ENCODE measurements at places on chromosomes 2 and 18.
A peak's percentile ranks its signal among the peaks of the same experiment; 100 is the strongest.

DNA sequence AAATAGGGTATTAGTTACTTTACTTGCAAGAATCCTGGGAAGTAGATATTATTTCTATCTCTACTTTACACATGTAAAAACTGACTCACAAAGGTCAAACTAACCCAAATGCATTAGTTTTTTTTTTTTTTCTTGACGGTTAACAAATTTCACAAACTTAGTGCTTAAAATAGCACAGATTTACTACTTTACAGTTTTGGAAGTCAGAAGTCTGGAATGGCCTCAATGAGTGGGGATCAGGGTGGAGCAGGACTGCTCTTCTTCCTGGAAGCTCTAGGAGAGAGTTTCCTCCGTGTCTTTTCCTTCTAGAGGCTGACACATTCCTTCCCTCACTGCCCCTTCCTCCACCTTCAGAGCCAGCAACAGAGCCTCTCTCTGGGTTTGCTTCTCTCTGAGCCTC, 117.2 kb downstream of the COL6A3 start:
- no peak for DNase-seq

DNA sequence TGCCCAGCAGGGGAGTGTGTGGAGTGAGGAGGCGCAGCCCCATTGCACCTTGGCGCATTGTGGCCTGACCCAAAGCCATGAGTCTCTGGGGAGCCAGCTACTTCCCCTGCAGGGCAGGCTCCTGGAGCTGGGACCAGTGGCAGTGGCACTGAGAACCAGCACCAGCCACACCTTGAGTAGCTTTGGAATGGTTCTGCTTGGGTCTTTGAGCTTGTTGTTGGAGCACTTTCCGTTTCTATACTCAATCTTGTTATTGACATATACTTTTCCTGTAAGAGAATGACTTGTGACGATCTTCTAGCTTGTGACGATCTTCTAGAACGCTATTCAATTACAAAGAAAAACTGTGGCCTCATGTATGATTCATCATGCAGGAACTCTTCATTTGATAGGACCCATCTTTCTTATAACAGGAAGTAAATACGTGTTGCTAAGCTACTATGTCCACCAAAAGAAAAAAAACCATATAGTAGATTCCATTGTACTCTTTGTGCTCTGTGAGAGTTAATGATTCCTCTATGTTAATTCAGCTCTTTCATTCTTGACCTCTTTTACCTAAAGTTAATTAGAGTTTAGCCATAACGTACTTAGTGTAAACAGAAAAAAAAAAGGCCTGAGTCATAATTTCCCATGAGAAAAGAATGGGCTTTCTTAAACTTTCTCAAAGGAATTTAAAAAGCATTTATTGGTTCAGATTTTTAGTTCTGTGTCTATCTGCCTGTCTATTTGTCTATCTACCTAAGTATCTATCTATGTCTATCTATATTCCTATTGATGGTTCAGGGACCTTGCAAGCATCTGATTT, 113.1 kb downstream of the GATA6 start:
- DNase-seq = no peak

GRCh38 chr18:77373730-77374445, 124.2 kb downstream of the GALR1 start:
- DNase-seq = no peak

DNA sequence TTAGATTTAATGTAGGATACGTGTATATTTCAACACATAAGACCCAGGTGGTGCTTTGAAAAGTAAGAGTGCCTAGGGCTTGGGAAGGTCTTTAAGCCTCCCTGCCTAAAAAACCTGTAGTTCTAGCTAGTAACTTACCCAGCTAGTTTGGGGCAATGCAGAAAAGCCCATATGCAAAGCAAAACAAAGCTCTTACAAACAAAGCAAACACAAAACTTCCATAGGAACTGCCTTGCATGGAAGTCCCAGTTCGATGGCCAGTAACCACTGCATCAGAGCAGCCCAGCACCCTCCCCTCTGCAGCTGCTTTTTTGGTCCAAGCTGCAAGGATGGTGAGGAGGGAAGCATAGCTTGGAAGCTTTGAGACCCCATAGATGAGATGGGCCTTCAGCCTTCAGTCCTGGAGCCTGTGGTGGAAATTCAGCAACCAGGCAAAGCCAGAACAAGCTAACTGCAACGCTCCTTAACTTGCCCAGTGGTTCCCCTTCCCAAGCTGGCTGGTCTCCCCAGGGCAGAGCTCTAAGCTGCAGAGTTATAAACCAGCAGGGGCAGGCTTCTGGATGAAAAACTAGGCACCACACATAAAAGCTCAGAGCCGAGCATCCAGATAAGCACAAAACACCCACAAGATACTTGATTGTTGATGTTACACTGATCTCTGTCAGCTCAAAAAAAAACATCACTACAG, 16.2 kb downstream of the C2orf76 start:
- no peak for DNase-seq

- no peak for DNase-seq
Observed at GRCh38 chr2:20487392-20488174, 40.7 kb downstream of the RHOB start.

- no peak for DNase-seq
Observed at GRCh38 chr2:72289283-72289682, 141.6 kb upstream of the CYP26B1 start.

- no peak for DNase-seq
Observed at GRCh38 chr2:120313695-120314615, 32.0 kb upstream of the INHBB start.

- DNase-seq = no peak
Observed at GRCh38 chr18:6625481-6625880, 104.0 kb upstream of the ARHGAP28 start.

GRCh38 chr2:158184556-158185343, 83.1 kb downstream of the UPP2 start:
- DNase-seq = no peak

DNA sequence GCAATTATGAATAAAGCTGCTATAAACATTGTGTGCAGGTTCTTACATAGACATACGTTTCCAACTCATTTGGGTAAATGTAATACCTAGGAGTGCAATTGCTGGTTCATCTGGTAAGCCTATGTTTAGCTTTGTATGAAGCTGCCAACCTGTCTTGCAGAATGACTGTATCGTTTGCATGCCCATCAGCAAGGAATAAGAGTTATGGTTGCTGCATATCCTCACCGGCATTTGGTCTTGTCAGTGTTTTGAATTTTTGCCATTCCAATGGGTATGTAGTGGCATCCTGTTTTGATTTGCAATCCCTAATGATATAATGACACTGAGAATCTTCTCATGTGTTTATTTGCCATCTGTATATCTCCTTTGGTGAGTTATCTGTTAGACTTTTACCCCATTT, 20.7 kb downstream of the CCDC150 start:
- DNase-seq = no peak

DNA sequence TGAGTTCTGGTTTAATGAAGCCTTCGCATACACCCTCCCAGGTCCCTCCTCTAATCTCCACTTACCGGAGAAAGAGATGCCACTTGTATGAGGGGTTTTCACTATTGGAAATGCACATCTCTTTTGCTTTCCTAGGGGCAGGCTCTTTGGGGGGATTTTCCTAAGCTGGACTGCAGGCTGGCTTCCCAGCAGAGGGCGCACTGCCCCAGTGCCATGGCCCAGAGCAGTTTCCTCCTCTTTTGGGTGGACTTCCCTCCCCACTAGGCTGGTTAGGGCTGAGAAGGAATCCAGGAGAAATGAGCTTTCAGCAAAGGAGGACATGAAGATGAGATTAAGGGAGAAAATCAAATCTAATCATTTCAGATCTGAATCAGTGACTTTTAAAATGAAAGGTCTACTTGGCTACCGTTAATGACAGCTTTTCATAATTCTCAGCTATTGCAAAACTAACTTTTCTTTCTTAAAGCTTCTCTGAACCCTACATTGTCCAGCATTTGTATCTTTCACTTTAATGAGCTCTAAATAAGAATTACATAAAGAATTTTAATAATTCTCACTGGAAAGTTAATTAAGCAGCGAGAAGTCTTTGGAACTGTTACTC, 784.1 kb upstream of the FANCL start:
- peak; percentile 2 for DNase-seq

GRCh38 chr18:55587418-55588110, 428 bp downstream of the TCF4 start:
- DNase-seq = no peak

GRCh38 chr2:158325031-158325781, 131.3 kb downstream of the CCDC148 start:
- no peak for DNase-seq

- DNase-seq = no peak
Observed at GRCh38 chr2:239036819-239037558, 189.1 kb downstream of the TWIST2 start.

DNA sequence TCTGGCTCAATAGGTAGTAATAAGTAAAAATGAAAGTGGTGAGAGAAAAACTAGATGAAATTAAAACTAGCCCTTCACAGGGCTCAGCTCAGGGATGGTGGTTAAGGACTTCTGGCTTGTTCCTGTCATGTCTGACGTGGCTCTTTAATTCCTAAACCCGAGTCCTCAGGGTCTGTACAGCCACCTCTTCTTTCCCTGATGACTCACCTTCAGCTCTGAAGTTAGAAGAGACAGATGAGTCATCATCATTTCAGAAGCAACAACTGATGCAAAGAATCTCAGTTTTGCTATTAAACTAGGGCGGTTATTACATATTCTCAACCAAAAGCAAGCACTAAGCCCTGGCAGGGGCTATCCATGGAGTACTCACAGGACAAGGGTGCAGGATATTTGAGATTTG, 24.0 kb upstream of the ITGB6 start:
- peak; percentile 15 for DNase-seq

- DNase-seq = peak; percentile 68
Observed at GRCh38 chr18:9017167-9017904, 85.2 kb upstream of the NDUFV2 start.

DNA sequence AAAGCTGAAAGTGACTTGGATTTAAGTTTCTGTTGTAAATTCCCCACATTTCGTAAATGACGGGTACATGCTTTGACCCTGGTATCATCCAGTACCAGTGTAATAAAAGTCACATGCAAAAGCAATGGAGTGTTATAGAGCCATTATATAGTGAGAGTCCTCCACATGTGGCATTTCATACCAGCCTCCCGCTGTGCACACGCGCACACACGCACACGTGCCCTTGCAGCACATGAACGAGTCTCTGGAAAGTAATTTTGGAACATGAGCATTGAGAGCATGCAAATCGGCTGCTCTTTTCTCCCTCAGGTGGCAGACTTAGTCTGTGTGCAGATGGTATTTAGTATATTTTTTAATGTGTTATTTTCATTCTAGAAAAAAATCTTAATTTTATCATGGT, 198.1 kb downstream of the ZNF407 start:
- no peak for DNase-seq

DNA sequence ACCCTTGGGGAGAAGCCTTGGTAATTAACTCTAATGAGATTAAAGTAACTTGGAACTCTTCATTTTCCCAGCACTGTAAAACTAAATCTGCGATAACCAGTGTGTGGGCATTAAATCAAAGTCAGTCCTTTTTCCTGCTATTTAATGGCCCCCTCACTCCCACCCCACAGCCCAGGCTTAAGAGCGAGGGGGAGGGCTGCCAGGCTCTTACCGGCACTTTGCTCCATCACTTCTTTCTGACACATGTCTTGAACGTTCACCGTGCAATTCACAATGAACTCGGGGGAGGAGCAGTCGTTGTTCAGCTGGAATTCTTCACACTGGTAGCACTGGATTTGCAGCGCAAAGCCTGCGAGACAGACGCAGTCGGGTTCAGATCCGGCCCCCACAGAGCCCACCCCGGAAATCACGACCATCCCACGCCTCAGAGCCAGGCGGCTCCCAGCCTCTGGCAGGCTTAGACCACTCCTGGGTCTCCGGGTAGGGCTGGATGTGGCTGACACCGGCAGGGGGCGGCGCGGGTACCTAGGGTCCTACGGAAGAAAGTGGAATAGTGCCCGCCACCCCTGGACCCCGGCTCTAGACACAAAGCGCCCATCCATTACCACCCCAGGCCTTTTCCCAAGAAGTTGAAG, 1.7 kb downstream of the LYPD1 start:
- no peak for DNase-seq

DNA sequence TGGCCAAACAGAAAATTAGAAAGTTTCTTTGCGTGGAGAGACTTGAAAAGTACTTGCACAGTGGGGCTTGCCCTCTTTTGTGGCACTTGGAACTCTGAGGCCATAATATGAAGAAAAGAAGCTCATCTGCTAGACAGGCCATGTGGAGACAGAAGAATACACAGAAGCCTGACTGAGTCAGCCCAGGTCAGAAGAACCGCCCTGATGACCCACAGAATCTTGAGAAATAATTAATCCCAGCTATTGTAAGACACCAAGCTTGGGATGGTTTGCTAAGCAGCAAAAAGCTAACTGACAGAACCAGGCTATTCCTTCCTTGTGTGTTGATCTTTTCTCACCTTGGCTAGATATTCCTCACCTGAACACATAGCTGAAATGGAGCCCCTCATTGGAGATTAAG, 33.7 kb downstream of the G6PC2 start:
- no peak for DNase-seq

Measured in activated CD4-positive, alpha-beta T cell treated with anti-CD3 and anti-CD28 coated beads for 24 hours (primary cell).